ENCODE measurements at places on chromosomes 4 and X.

DNA sequence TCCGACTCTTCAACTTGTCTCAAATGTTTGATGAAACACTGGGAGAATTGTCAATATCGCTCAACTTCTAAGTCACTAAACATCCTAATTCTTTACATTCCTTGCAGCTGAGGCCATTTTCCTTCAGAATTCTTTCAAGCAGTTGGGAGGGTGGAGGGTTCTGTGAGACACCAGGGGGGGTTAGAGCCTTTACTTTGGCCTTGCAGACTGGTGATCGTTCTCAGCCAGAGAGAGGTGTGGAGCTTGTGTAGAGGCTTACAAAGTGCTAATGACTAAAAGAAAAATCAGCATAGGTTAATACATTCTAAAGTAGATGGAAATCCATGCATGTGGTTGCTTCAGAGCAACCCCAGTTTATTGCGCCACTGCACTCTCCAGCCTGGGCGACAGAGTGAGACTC, 21.3 kb upstream of the SOX3 start:
- no peak for DNase-seq

GRCh38 chr4:169716677-169717076, 41.1 kb downstream of the HPF1 start:
- DNase-seq = no peak

- no peak for DNase-seq
These were observed 18.4 kb downstream of the IL21 start for GRCh38 chr4:122602277-122603142.

DNA sequence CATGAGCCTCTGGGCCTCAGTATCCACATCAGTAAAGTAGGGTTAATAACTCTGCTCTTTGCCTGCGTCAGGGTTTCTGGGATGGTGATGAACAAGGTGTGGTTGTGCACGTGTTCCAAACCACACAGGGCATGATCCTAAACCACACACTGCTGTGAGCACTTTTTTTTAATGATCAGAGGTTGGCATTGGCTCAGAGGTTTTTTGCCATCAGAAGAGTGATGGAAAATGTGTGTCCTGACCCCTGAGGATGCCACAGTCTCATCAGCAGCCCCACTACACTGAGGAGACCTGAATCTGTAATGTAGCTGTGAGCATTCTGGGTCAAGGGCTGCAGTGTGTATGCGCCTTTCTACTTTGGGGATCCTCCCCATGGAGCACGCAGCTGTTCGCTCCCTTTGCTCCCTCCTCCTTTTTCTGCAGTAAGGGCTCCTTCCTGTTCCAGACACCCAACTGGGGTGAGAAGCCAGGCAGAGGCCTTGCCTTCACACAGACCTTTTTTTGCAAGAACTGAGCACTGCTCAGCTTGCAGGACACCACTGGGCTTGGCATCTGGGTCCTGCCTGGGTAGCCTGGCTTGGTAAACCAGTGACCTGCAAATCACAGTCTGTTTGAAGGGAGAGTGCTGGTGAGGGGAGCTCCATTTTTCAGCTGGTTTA, 87.5 kb downstream of the MAMLD1 start:
- DNase-seq = no peak

- no peak for DNase-seq
These were observed 27.5 kb downstream of the POU3F4 start for GRCh38 chrX:83535417-83536196.

DNA sequence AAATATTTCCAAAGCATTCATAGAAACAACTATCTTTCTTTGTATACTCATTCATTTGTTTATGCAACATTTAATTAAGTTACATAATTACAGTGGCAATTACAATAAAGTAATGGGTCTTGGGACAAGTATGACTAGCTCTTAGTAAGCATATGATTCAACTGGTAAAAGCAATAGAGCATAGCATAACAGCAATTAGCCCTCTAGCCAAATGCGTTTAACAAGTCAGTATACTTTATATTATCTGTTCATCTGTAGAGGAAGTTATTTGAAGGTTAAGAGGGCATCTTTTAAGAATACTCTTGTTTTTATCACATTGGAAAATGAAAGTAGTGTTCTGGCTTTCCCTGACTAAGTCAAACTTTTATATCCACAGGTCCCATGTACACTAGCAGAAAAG, 198.1 kb upstream of the UGT8 start:
- no peak for DNase-seq

DNA sequence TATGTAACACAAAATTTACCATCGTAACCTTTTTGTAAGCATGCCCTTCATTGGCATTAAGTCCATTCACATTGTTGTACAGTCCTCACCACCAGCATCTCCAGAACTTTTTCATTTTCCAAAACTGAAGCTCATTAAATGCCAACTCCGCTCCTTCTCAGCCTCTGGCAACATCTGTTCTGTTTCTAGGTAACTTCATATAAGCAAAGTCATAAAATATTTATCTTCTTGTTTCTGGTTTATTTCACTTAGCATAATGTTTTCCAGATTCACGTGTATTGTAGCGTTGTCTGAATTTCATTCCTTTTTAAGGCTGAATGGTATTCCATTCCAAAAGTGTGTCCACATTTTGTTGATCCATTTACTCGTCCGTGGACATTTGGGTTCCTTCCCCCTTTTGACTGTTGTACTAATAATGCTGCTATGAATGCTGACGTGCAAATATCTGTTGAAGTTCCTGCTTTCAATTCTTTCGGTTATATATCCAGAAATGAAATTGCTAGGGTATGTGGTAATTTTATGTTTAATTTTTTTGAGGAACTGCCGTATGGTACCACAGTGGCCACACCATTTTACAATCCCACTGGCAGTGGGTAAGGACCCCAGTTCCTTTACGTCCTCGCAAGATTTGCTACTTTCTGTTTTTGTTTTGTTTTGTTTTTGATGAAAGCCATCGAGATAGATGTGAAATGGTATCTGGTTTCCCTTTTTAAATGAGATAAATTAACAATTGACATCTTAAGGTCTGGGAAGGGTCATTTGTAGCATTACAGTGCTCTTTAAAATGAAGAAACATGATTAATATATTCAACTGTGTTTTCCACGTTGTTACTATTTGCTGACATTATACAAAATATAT, 63.4 kb downstream of the PTTG2 start:
- DNase-seq = no peak

DNA sequence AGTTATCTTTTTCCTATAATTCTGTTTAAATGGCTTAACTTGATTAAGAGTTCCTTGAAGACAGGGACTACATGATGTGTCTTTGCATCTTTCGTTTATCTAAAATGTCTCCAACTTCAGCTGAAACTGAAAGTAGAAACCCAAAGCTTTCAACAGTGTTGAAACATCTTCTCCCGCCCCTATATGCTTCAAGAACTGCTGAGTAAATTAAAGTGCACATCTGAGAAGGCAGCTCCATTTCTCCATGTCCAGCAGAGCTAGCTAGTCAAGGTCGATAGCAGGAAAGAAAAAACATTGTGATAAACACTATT, 185.7 kb upstream of the TBL1X start:
- DNase-seq = no peak

GRCh38 chr4:106201373-106201772, 114.6 kb downstream of the TBCK start:
- DNase-seq = no peak

DNA sequence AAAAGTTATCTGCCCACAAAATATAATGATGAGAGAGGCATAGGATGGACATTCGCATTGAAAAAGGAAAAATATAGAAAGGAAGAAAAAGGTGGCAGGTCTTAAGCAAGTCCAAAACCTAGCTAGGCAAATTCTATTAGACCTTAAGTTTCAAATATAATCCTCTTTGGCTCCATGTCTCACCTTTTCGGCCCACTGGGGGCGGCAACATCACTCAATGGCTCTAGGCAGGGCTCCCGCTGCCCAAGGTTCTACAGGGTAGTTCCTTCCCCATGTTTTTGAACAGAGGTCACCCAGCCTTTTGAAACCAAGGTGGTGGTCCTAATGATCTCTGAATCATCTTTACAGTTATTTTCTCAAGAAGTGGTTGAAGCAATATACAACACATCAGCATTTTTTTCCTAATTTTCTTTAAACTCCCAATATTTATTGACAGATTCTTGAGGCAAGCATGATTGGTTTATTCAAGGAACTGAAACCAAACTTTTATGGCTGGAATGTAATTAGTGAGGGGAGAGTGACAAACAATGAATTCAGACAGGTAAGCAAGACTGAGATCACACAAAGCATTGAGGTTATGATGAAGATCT, 309.4 kb downstream of the ANTXR2 start:
- no peak for DNase-seq

- DNase-seq = no peak
These were observed 7.9 kb upstream of the MSANTD1 start for GRCh38 chr4:3240936-3241522.

GRCh38 chr4:85092536-85092935, 126.0 kb upstream of the WDFY3 start:
- no peak for DNase-seq

DNA sequence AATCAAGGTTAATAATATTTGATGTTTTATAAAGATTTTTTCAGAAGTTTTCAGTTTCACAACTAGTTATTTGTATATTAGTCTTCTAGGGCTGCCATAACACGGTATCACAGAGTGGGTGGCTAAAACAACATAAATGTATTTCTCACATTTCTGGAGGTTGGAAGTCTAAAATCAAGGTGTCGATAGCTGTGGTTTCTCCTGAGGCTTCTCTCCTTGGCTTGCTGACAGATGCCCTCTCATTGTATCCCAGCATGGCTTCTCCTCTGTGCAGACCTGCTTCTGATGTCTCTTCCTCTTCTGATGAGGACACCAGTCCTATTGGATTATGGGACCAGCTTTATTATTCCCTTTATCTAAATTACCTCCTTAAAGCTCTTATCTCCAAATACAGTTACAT, 1456.6 kb downstream of the STIM2 start:
- DNase-seq = no peak

All from NCI-H774 (cell line).